Aortic smooth muscle cell (primary cell): ENCODE measurements at places on chromosomes 2 and 18. TPM values are rescaled to one million over a fixed set of nuclear protein-coding genes. Genes with fewer than 3 reads are reported as not detected.

The RPRM gene
- not detected in 2 replicates for total RNA-seq

The POTEC gene
- total RNA-seq = not detected in 2 replicates

The THADA gene
- total RNA-seq = 27.3 and 31.8 TPM in 2 replicates

The SP140 gene
- total RNA-seq = 0.19 and 0.40 TPM in 2 replicates

The CRYBA2 gene
- total RNA-seq = not detected in 2 replicates

The SLC9A4 gene
- under 0.01 TPM in 1 of 2 replicates, not detected in the other for total RNA-seq

The RTP5 gene
- not detected in 2 replicates for total RNA-seq

The ATP6V1B1 gene
- 1.3 TPM in 2 replicates for total RNA-seq

The IL1RL1 gene
- total RNA-seq = 0.62 and 1.1 TPM in 2 replicates

The NEU4 gene
- not detected in 2 replicates for total RNA-seq

The DYSF gene
- total RNA-seq = 4.4 and 5.5 TPM in 2 replicates

The GALNT13 gene
- total RNA-seq = 1.6 and 1.7 TPM in 2 replicates

The AQP12A gene
- total RNA-seq = not detected in 2 replicates

The TRPM8 gene
- total RNA-seq = 0.53 TPM in 1 of 2 replicates, not detected in the other

The DOK6 gene
- total RNA-seq = 2.1 and 3.0 TPM in 2 replicates

The CNGA3 gene
- total RNA-seq = 0.13 TPM in 1 of 2 replicates, not detected in the other

The KDSR gene
- total RNA-seq = 23.4 and 42.2 TPM in 2 replicates

The BOLL gene
- total RNA-seq = not detected in 2 replicates

The PLGLB2 gene
- 0.53 and 0.87 TPM in 2 replicates for total RNA-seq

The LINC00305 gene
- total RNA-seq = not detected in 2 replicates

The DCDC2C gene
- total RNA-seq = not detected in 2 replicates

The SALL3 gene
- 0.25 and 0.53 TPM in 2 replicates for total RNA-seq

The FOXD4L1 gene
- total RNA-seq = 0.06 and 0.13 TPM in 2 replicates

The CNTNAP5 gene
- total RNA-seq = not detected in 2 replicates

The GALNT5 gene
- total RNA-seq = 28.8 and 64.5 TPM in 2 replicates

The POTEI gene
- not detected in 2 replicates for total RNA-seq

The HOXD13 gene
- not detected in 2 replicates for total RNA-seq

The DUSP19 gene
- 4.6 and 5.3 TPM in 2 replicates for total RNA-seq

The VWC2L gene
- under 0.01 TPM in 1 of 2 replicates, not detected in the other for total RNA-seq

The AFF3 gene
- under 0.01 TPM in 1 of 2 replicates, not detected in the other for total RNA-seq

The TRIP12 gene
- total RNA-seq = 323 and 338 TPM in 2 replicates

The SGPP2 gene
- total RNA-seq = not detected in 2 replicates

The MYO3B gene
- total RNA-seq = under 0.01 and 0.12 TPM in 2 replicates

The UGT1A9 gene
- not detected in 2 replicates for total RNA-seq

The CDH20 gene
- total RNA-seq = not detected in 2 replicates

The SLC38A11 gene
- 0.06 TPM in 1 of 2 replicates, not detected in the other for total RNA-seq

The SPP2 gene
- total RNA-seq = not detected in 2 replicates

The VIT gene
- total RNA-seq = 0.12 and 0.13 TPM in 2 replicates

The MC5R gene
- total RNA-seq = not detected in 2 replicates
